ENCODE measurements at places on chromosomes 12 and 14.

- DNase-seq: no peak
These were observed 120.7 kb upstream of the PWP1 start for GRCh38 chr12:107564946-107565345.

- DNase-seq: no peak
These were observed 12.7 kb downstream of the TMED8 start for GRCh38 chr14:77364146-77364545.

DNA sequence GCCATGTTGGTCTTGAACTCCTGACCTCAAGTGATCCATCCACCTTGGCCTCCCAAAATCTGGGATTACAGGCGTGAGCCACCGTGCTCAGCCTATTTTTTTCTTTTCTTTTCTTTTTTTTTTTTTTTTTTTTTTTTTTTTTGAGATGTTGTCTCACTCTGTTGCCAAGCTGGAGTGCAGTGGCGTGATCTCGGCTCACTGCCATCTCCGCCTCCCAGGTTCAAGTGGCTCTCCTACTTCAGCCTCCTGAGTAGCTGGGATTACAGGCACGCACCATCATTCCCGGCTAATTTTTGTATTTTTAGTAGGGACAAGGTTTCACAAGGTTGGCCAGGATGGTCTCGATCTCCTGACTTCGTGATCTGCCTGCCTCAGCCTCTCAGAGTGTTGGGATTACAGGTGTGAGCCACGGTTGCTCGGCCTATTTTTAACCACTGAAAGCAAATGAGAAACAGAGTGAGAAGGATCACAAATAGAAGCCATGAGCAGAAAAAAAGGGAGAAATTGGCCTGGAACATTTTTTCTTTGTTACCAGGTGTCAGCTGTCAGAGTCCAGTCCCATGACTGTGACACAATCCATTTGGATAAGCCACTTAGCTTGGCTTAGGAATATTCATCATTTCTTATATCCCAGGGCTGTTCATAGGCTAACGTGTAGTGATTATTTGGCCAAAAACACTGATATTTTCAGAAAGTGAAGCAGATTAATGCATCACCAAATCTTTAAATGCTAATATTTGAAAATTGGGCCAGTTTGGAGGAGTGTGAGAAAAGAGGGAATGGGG is 7.9 kb upstream of the NFKBIA start:
- no peak for DNase-seq

- no peak for DNase-seq
These were observed 33.8 kb downstream of the MMAB start for GRCh38 chr12:109539508-109539907.

DNA sequence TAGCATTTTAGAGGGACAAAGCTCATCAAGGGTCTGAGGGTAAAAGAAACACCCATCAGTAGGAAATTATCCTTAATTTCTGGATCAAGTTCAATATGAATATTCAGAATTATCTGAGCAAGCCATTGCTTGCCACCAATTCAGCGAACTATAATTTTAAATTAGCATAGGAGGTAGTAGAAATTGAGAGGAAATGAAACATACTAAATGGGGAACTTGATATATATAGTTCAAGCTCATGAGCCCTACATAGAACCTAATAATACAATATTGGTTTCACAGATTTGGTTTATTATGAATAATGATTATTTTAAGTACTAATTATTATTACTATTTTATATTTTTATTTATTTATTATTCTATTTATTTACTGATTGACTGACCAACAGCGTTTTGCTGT is 42.1 kb upstream of the GXYLT1 start:
- no peak for DNase-seq

- DNase-seq: peak; percentile 3
These were observed 95.9 kb upstream of the PPP2R5C start for GRCh38 chr14:101665478-101666078.

DNA sequence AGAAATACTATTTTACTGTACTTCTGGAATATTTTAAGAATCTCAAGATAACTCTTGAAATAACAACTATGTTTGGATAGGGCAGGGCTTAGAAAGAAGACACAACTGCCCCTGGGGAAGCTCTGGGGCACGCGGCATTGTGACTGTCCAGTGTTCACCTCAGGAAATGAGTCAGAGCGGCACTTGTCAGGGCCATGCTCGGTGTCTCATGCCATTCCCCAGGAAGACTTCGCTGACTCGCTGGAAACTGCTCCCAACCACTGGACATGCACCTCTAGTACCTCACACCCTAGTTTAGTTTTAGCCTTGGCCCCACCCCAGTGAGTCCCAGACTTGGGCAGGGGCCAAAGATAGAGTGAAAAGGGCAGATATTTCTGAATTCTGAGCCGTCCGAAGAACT is 192.0 kb downstream of the TTC7B start:
- no peak for DNase-seq

DNA sequence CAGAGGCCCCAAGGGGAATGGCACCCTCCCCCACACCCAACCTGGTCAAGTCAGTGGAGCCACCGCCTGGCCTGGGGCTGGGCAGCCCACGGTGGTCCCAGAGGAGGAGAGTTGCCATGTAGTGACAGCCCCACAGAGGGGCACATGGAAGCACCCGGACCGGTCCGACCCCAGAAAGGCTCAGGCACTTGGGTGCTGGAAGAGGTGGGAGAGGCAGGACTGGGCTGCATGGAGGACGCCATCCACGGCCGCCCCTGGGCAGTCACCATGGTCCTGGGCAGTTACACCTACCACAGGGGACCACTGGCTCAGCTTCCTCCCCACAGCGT is 37.9 kb upstream of the TMEM179 start:
- no peak for DNase-seq

DNA sequence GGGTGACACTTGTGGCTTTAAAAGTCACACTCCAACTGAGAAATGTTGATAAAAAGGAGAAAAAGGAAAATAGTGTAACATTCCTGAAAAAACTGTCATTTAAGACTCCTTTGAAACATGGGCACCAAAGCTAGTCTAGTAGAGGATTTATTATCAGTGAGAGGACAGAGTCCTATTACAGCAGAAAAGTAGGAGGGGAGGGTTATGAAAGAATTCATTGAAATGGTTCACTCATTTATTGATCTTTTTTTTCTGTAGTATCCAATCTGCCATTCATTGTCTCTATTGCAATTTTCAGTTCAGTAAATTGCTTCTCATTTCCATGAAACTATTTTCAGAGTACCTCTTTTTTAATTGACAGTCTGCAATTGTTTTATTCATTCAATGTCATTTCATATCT is 25.4 kb downstream of the PPM1A start:
- DNase-seq: no peak

DNA sequence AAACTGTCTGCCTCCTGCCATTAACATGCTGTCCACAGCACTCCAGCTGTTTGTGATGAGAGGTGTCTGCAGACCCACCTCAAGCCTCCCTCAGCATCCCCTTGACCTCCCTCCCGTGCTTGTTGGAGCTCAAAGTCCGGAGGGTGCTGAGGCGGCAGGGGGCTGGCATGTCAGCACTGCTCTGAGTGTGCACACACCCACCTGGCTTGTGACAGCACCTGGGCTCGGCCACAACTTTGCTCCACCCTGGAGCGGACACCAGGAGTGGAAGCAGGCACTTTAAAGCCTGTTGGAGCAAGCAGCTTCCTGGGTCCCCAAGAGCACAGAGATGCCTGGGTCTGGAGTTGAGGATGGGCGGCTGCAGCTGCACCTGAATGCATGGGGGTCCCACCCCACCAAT is 20.9 kb downstream of the SERPINA3 start:
- no peak for DNase-seq

DNA sequence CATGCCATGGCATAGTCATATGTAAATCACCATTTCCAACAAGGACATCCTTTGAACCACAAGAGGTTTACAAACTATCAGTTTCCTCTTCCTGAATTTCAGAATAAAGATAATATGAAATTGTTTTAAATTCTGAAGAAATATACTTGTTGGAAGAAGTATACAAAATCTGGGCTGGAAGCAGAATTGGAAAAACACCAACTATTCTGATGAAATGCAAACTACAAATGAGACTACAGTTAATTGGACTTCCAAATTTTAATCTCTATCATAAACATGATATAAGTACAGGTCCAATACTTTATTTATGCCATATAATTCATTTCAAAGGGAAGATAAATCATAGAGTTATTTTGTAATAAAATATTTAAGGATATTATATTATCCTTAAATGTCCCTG is 80.1 kb downstream of the NOVA1 start:
- no peak for DNase-seq

DNA sequence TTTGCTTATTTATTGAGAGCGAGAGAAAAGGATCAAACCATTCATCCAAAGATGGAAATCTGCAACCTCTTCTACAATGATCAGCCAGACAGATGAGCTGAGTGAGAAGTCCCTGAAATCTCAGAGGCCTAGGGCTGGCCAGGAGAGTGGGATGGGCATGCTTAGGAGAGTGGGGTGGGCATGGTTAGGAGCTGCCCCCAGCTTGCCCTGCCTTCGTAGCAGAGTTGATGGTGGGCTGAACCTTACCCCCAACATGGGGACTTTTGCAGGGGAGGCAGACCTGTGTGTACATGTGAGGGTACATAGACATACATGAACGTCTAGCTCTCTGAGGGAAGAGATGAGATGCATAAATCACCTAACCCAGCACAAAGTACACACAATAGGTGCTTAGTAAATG is 95.7 kb upstream of the ESRRB start:
- no peak for DNase-seq

GRCh38 chr12:111216387-111217159 is 152.3 kb downstream of the PHETA1 start:
- DNase-seq: no peak

DNA sequence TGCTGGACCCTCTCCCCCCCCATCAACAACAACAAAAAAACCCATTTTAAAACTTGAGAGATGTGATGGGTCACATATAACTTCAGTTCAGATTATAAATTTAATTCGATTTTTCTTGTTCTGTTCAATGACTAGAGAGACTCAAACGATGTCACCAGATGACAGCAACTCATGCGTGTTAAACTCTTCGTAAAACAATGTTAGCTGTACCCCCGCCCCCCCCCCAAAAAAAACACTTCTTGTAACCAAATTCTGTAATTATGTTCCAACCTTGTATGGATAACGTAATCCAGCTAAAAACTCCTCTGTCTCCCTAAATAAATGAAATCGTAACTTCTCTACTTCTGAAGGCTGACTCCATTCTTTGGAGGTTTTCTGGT is 614 bp upstream of the NACA start:
- DNase-seq: no peak

DNA sequence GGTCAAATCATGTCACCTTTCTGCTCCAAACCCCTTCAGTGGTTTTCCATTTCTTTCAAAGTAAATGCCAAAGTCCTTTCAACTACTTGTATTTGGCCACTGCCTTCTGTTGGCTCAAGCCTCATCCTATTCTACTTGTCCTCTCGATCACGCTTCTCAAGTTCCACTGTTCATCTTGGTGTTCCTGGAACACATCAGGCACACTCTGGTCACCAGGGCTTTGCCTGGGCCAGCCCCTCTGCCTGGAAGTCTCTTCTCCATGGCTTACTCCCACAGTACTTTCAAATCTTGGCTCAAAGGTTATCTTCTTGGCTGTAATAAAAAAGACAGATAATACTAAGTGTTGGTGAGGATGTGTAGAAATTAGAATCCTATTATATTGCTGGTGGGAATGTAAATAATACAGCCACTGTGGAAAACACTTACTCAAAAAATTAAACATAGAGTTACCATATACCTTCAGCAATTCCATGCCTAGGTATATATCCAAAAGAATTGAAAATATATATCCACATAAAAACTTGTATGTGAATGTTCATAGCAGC is 17.3 kb upstream of the PPFIBP1 start:
- no peak for DNase-seq

DNA sequence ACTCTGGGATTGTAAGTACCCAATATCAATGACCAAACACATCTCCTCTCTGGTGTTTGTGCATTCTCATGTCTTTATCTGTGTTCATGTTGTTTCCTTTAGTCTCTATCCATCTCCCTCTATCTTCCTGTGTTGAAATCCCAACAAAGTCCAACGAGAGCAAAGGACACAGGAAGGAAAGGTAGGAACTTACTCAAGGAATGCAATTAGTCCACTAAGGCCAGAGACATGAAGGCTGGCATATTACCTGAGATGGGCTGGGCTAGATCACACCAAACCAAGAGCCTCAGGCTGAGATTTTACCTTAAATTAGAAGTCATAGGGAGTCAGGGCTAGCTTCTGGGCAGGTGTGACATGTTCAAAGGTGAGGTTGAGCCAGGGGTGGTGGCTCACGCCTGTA is 14.3 kb upstream of the LGALS3 start:
- DNase-seq: no peak

Measured in retinal pigment epithelial cell (primary cell).